Heart left ventricle (tissue), 16 donors: ENCODE measurements at places on chromosomes 11 and 22.

GRCh38 chr11:128574576-128575011 is 12.8 kb downstream of the ETS1 start:
- DNase-seq, result no peak

GRCh38 chr11:42674436-42674835 is 637.4 kb upstream of the API5 start:
- DNase-seq, result no peak

GRCh38 chr11:48040830-48041444 is 60.6 kb downstream of the PTPRJ start:
- DNase-seq, result no peak

GRCh38 chr11:62832336-62833234 is at the start of gene TEX54:
TSS of gene TEX54 (minus strand) at chr11:62832841.
- no peak for DNase-seq

DNA sequence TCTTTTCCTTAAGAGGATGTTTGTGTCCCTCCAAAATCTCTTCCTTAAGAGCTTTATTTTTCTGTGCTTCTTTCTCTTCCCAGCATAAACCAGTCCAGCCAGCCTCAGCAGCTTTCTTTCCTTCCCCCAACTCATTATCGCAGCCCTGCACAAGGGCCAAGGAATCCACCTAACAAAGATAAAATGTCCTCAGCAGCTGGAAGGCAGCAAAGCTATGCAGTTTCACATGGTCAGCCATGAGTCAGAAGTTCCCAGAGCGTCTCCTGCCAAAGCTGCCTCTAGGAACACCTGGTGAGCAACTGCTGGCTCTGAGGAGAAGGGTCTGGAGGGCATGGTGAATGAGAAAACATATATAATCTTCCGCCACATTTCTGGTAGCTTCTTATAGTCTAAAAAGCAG is 45.3 kb upstream of the HMGXB4 start:
- no peak for DNase-seq

GRCh38 chr11:126366064-126366822 is 10.8 kb downstream of the ST3GAL4 start:
- no peak for DNase-seq

DNA sequence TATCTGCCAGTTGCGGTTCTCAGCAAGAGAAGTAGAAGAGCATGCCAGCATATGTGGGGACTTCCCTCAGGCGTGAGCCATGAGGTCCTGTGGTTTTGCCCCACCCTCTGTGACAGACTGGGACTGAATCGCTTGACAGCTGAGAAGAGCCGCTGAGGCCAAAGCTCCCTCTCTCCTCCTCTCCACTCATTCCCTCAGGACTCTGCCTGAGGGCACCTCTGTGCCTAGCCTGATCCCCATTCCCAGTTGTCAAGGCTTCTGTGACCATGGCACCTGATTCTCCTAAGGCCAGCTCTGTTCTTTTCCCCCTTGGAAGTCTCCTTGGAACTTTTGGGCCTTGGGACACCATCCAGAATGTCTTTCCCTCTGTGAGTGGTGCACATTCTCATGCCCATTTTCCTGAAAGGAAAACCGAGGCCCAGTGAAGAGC is 27.0 kb downstream of the ART5 start:
- no peak for DNase-seq

DNA sequence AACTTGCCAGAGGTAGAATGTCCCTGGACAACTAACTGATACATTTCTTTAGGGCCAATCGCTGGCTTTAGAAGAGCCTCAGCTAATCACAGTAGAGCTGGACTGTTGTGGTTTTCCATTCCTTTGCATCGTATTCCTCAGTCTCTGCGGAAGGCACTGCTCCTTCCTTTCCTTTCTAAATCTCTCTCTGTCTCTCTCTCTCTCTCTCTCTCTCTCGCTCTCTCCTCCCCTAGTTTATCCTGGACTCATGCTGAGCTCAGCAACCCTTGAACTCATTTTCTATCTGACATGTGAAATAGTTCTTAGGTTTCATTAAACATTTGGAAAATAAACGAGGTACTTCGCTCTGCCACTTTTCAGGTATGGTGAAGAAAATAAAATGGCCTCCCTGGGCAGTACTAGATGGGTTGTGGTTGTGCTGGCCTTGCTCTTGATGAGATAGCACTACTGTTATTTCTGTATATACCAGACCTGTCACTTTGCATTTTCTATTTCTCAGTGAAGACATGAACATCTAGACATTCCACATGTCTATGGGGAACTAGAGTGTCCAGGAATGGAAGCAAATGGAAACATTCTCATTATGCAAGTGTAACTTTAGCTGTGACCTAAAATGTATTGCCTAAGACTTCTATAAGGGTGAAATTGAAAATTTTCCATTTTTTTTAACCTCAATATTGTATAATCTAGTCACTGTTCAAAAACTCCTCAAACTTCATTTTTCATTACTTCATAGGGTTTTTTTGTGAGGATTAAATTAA is 12.0 kb upstream of the SESN3 start:
- DNase-seq, result no peak

- DNase-seq, result peak; percentile 84
Observed at GRCh38 chr22:30426388-30427353, 1.1 kb downstream of the MTFP1 start.

GRCh38 chr11:61718621-61719302 is 33.7 kb upstream of the MYRF start:
- DNase-seq, result no peak

DNA sequence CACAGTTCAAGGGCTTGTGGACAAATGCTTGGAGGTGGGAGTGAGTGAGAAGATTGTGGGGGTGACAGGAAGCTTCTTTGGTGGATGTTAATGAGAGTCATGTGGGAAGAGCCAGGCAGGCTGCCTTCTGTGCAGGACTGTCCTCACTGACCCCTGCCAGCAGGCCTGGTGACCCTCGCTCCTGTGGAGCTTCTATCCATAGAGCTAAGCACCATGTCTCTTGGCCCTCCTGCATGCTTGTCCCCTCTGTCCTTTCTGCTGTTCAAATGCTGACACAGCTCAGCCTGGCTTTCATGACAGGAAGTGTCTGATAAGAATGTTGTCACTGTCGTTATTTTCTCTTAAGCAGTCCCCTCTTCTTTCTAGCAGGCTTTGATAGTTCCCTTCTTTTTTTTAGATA is 37.6 kb downstream of the NAT10 start:
- DNase-seq, result no peak

- no peak for DNase-seq
Observed at GRCh38 chr11:100928426-100928825, 201.2 kb downstream of the PGR start.

DNA sequence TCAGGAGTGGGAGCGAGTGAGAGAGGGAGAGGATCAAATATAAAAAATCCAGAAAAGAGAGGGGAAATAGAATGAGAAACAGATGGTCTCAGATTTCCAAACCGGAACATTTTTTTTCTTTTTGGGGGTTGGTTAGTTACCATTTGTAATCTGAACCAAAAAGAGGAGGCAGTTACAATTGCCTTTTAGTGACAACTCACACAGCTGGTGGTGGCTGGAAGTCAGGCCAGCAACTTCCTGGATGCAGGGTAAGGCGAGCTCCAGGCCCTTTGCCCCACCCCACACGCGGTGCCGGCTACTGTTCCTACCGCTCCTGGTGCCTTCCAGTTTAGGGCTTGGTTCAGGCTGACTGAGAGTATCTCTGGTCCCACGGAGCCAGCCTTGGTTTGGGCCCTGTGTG is 21.0 kb upstream of the UBASH3B start:
- no peak for DNase-seq

- DNase-seq, result no peak
Observed at GRCh38 chr11:128506356-128506755, 81.0 kb downstream of the ETS1 start.

DNA sequence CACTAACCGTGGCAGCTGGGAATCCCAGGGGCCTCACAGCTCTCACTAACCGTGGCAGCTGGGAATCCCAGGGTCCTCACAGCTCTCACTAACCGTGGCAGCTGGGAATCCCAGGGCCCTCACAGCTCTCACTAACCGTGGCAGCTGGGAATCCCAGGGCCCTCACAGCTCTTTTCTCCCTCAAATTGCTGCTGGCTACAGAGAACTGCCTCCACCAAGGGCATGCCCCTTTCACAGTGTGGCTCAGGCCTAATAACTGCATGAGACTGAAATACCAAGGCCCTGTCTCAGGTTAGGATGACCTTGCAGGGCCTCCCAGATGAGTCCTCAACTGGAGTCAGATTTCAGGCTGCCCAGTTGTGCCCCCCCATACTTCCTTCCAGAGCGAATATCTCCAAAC is 35.1 kb upstream of the GGTLC2 start:
- no peak for DNase-seq

DNA sequence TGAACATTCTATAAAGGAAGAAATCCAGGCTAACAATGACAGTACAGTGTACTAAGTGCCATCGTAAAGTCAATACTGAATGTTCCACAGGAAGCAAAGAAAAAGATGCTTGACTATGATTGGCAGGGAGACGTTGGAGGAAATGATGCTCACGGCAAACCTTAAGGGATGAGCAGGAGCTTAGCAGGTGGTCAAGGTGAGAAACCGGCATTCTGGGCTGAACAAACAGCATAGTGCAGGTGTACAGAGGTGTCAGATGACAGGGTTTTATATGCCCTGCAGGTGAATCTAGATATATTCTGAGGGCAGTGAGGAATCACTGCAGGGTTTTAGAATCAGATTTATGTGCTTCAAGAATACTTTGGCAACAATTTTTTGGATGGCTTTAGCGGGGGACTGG is 85.3 kb upstream of the HEPHL1 start:
- DNase-seq, result no peak

DNA sequence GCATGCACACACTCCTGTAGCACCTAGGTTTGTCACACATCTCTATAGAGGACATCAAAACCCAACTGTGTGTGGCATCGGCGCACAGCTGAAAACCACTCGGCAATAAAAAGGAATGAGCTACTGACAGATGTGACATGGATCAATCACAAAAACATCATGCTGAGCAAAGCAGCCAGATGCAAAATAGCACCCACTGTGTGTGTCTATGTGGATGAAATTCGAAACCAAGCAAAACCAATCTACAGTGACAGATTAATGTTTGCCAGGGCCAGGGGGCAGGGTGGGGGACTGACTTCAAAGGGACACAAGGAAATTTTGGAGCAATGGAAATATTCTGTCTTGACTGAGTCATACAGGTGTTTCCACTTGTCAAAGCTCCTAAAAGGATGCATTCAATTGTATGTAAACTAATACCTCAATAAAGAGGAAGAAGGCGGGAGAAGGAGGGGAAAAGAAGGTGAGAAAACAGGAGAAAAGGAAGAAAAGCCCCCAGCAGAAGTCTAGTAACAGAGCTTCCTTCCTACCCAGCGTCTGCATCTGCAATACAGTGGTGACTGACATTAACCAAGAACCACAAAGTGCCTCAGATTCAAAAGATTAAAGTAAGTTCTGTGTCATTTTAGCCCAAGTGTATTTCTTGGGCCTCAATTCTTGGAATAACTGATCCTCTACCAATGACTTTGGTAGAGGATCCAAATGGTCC is 49.8 kb downstream of the PACSIN2 start:
- no peak for DNase-seq

DNA sequence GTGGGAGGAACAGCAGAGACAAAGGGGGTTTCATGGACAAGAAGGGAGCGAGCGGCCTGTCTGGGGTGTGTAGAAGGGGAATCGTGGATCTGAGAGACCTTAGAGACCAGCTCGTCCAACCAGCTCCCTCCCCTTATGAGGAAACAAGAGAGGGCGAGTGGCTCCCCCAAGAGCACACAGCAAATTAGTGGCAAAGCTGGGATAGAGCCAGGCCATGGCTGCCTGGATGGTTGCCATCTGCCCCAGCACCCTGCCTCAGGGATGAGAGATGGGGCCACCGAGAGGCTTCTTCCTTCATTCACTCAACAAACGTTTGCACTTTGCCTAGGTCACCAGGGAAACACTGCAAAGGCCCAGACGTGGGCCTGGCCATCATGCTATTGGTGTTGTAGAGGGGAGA is 4.1 kb downstream of the MAPK8IP1 start:
- no peak for DNase-seq

GRCh38 chr11:70127653-70128434 is 49.7 kb downstream of the ANO1 start:
- DNase-seq, result no peak

DNA sequence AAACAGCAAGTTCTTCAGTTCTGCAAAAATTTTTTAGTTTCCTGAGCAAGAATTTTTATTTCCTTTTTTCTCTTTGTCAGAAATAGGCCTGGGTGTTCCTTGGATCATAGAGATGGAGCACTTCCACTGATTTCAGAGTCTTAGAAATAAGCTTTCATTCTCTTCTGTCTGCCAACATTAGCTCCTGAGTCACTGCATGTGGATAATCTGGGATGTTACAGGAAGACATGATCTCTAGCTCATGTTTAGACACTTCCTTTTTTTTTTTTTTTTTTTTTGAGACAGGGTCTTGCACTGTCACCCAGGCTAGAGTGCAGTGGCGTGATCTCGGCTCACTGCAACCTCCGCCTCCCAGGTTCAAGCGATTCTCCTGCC is 13.2 kb upstream of the TMEM218 start:
- DNase-seq, result no peak

- peak; percentile 94 for DNase-seq
Observed at GRCh38 chr11:6320411-6321155, at the start of gene CAVIN3. TSS of gene CAVIN3 (minus strand) at chr11:6320501. CDS start at chr11:6320476, 25 bp downstream.

GRCh38 chr11:61019037-61019831 is 47.8 kb downstream of the CD6 start:
- DNase-seq, result no peak

- DNase-seq, result no peak
Observed at GRCh38 chr11:44357711-44358110, 47.8 kb upstream of the ALX4 start.

DNA sequence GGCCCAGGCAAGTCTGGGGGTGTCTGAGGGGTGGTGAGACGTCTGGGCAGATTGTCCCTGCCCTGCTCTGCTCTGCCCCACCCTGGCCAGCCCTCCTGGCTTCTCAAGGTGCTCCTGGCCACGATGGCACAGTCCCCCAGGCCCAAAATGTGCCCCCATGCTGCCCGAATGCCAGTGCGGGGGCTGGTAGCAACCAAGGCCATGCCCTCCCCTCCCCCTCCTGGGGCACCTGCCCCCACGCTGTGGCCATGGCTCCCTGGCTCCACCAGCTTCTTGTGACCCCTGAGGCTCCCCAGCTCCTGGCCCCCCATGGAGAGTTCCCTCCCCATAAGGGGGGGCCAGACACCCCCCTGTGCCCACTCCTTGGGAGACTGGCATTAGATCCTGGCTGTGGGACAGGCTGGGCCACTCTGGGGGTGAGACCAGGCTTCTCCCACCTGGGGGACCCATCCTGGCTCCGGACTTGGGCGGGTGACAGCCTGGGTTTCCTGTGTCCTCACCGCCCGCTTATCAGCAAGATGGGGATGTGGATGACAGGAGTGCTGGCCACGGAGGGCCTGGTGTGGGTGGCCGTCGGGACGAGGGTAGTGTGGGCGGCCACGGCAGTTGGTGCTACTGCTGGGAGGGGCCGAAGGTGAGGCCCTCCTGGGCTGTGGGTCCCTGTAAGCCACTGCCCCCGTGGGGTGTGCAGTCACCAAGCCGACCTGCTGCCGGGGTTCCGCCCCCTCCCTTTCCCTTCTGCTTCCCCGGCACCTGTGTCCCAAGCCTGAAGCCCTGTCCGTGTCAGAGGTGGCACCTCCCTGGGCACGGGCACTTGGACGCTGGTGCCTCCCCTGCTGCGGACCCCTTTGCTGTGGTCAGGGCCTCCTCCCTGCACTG is 15.9 kb upstream of the MUC6 start:
- DNase-seq, result no peak

GRCh38 chr22:44975427-44976262 is 34.2 kb downstream of the PHF21B start:
- DNase-seq, result peak; percentile 83
